ENCODE measurements at places on chromosomes 2 and 18.

GRCh38 chr18:48446582-48447225, 37.5 kb upstream of the ZBTB7C start:
- DNase-seq: peak; percentile 75

- no peak for DNase-seq
Measured at GRCh38 chr2:4903656-4904348, 788.4 kb upstream of the SOX11 start.

- DNase-seq: no peak
Measured at GRCh38 chr2:32772638-32773447, 145.0 kb downstream of the TTC27 start.

DNA sequence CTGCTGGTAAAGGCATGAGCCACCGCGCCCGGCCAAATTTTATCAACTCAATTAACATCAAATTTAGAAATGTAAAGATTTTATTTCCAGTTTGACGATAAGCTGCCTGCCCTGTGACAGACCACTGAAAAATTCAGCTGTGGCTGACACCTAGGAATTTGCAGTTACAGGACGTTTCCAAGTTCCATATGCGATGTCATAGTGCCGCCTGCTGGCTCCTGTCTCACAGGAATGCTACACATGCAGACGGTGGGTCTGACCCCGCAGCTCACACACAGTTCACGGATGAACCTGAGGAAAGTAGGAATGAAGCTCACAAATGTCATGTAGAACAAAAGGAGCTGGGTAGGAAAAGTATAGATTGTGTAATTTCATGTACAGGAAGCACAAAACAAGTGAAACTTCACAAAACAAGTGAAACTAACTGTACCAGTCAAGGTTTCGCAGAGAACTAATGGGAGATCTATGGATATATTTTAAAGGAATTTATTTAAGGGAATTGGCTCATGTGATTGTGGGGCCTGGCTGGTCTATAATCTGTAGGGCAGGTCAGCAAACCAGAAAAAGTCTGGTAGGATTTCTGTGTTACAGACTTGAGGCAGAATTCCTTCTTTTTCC, 13.2 kb upstream of the SEH1L start:
- DNase-seq: peak; percentile 79

DNA sequence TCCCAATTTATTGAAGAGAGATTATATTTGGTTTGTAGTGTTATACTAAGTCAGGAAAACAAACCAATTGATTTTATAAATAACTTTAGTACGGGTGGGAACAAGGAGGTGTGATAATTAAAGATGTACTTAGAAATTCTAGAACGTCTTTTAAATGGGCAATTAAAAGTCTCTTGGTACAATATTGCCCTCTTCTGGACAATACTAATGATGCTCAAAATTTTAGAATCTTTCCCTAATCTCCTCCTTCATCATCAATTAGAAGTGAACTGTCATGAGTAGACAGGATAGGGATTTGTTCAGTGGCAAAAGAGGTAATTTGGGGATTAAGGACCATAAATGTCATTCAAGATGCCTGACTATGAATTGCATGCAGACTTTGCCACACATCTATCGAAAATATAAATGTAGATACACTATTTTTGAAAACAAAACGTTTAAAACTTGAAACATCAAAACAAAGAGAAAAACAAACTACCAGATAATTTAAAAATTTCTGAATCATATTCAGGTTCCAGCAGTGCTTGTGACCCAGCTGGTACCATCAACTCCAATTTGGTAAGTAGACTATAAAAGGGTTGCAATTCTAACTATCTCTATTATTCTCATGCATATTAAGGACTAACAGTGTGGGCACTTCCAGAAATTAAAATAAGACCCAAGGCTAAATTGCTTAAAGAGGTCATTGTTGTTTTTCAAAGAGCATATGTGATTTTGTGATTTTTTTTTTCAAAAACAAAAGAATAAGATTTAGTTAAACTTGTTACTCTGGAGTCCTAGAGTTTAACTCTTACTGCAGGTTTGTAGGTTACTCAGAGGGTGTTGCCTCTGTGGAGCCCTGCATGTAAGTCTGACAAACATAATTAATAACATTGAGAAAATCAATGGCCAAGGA, 123.5 kb downstream of the LAMA3 start:
- no peak for DNase-seq

GRCh38 chr18:9104244-9104901, 1.9 kb downstream of the NDUFV2 start:
- DNase-seq: no peak

- peak; percentile 52 for DNase-seq
Measured at GRCh38 chr2:74548900-74549826, 4.6 kb downstream of the LOXL3 start.

DNA sequence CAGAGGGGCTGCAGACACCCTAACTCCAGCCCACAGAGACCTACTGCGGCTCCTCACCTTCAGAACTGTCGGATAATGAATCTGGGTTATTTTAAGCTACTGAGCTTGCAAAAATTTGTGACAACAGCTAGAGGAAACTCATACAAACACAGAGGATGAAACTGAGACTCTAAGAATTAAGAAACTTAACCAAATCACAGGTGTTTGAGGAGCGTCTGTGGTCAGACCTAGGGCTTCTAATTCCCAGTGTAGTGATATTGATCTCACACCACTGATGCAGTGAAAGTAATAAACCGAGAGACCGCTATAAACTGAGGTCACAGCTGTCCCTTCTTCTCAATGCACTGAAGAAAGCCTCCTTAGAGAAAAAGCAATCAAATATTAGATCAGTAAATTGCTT, 110.1 kb downstream of the RGPD3 start:
- no peak for DNase-seq

GRCh38 chr2:238772635-238773297, 75.1 kb upstream of the TWIST2 start:
- DNase-seq: no peak

GRCh38 chr2:12813166-12813565, 96.4 kb downstream of the TRIB2 start:
- DNase-seq: no peak

DNA sequence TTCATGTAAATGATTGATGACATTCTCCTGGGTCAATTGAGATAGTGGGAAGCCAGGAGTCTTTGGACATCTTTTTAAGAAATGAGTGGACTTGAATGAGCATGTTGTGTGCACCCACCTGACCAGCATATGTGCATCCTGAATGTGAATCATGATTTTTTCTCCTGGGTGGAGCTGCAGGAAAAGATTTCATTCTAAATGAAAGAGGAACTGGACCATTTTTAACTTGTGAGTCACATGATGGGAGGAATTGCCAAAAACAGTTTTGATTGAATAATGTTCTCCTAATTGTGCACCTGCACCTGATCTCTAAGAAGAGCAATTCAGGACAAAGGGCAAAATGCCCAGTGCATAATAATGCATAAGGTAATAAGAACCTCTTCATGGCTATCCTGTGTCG, 32.3 kb downstream of the COPS8 start:
- no peak for DNase-seq

DNA sequence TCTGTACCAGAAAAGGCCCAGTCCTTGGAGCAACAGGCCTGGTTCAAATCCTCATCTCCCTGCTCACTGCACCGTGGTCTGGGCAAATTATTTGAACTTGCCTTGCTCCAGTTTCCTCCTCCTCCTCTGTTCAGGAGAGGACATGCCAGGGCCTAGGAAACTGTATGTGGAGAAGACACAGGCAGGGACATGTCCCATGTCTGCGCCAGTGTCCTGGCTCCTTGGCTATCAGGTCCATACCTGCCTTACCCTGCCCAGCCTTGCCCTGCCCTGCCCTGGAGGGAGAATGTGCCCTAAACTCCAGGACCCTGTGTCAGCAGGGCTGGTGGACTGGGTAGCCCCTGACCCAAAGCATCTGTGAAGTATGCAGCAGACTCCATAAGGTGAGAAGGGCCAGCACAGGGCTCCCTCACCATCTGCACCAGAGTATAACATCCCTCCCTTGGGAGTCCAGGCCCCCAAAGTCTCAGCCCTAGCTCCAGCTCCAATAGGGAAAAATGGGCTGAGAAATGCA, 165.3 kb downstream of the GALNT1 start:
- DNase-seq: no peak

- no peak for DNase-seq
Measured at GRCh38 chr2:55097082-55097460, 46.8 kb upstream of the RTN4 start.

GRCh38 chr2:144324446-144325045, 195.4 kb downstream of the ZEB2 start:
- DNase-seq: no peak

DNA sequence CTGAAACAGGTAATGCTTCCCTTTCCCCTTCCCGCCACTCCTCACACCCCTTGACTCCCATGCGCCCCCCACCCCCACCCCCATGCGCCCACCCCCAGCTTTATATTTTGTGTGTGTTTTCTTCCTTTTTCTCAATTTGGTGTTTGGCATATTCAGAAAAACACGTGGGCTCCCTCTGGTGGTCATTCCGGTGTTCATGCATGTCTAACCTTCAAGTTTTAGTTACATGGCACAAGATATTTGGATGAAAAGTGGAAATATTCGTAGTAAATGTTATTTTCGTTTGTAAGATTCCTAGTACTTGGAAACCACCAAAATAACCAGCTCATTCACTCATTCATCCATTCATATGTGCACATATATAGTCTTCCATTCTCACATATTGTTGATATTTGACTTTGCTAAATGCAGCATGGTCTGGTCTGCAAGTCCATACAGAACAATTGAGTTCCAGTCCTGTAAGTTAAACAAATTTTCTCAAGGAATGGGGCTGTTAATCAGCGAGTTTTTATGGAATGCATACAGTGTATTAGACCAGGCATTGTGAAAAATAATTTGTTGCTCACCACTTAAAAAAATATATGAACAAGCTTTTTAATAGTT, 143.6 kb upstream of the MAP3K20 start:
- DNase-seq: peak; percentile 72

DNA sequence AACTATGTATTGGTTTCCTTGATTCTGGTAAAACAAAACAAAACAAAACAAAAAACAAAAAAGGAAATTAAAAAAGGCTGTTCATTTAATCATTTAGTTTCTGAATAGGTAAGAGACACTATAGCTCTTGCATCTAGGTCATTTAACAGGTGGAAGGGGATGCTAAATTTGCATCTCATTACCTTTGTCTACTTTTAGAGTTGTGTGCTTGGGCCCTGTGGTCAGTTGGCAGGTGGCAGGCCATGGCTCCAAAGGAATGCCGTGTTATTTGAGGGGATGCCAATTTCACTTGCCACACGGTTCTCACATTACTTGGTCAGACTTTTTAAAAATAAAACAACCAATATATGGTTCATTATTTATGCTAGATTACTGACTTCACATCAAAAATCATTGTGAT, 9.2 kb downstream of the GALNT13 start:
- DNase-seq: no peak

- DNase-seq: no peak
Measured at GRCh38 chr18:64334748-64335147, 185.9 kb upstream of the LINC00305 start.

GRCh38 chr2:237235383-237236095, 149.8 kb downstream of the COPS8 start:
- no peak for DNase-seq

- peak; percentile 38 for DNase-seq
Measured at GRCh38 chr2:119011162-119011909, 69.3 kb downstream of the MARCO start.

DNA sequence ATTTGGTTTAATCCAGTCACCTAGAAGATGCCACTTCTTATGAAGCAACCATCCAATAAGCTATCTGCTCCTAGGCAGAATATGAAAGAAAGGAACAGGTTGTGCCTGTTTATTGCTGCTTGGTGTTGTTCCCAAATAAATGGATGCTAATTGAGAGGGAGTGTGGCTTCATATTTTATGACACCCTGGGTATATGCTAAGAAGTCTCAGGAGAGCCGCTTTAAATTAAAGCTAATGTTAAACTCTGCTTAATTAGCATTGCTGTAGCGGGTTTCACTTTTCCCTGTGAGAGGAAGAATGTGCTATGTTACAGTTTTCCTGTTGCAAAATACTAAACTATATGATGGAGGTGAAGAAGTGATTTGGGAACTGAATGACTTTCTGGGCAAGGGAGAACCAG, 48.7 kb upstream of the TANK start:
- DNase-seq: no peak

DNA sequence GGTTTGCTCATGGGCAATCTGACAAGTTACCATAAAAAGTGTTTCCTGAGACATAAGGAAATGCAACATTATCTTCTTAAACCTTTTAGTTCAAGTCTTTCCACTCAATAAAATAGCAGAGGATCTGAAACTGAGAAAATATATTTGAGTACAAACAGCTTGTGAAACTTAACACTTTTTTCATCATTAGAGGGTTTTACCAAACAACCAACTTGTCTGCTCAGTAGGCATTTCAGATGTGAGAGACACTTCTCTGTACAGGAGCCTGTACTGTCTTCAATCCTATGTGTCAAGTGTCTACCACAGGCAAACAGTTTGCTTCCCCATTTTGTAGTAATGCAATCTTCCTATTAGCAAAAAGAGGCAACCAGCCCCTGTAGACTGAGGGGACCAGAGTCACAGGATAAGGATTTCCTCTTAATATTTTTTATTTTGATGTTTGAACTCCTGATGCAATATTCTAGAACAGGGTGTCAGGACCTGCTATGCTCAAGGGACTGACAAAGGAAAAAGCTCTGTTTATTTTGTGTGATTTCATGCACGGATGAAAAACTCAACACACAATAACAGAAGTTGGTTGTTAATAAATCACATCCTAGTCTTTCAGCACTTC, 159.1 kb upstream of the LHCGR start:
- no peak for DNase-seq

DNA sequence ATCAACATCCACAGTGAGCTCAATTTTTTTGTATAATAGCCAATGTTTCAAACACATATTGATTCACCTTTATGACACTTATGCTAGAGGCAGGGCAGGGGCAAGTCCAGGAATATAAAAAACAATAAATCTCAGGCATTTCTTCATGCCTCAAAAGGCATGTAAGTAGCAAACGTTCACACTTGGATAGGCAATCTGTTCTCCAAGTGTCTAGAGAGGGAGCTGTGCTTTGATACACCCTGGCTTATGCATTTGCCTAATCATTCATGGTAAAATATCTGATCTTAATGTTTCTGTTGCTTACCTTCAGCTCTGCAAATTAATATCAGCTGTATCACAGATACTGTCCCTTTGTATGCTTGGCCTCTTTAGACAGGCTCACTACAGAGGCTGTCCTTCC, 464.5 kb upstream of the SETBP1 start:
- no peak for DNase-seq

DNA sequence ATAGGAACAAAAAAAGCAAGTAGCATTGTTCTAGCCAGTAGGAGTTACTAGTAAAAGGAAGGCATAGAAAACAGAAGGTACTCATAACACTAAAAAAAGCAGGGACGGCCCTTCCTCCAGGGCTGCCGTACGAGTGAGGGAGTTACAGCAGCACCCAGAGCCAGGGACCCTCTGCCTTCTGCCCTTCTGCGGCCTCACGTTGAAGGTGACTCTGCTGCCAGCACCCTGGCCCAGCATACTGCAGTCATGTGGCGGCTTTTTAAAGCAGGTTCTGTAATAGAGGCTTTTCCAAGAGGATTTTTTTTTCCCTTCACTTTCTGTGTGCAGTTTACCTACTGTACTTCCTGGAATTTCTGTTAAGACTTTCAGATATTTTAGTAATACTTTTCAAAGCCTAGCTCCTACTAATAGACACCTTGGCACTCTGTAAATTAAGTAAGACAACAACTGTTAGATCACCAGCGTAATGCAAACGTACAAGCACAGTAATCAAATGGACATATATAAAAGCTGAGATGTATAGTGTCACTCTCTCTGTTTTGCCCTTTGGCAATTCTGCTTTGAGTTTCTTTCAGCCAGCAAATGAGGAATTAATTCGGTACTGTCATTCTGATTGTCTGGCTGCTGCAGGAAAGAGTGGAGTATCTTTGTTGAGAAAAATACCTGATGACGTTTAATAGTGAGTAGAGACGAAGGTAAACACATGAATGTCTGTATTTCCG, 161.5 kb downstream of the PTGR3 start:
- DNase-seq: no peak

GRCh38 chr2:58204195-58204959, 36.7 kb downstream of the FANCL start:
- DNase-seq: no peak

Measured in stimulated activated naive CD8-positive, alpha-beta T cell treated with anti-CD3 and anti-CD28 coated beads, Interleukin-15, Interleukin-2, amounts not matched to agents 100 U/mL and 50 U/mL, for 24 hours (primary cell).